ENCODE measurements at places on chromosomes 4 and X.

DNA sequence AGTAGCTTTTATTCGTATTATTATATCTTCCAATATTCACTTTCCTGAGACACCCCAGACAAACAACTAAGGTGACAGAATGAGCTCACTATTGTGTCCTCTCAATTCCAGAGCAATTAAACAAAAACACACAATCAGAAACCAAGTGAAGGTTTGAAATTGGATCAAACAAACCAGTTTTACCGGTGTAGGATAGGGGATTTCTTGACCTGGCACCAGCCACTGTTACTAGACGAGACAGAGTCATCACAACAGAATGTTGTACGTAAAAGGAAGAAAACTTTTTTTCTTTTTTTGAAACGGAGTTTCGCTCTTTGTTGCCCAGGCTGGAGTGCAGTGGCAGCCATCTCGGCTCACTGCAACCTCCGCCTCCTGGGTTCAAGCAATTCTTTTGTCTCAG, 43.7 kb downstream of the LDOC1 start:
- no peak for DNase-seq

- DNase-seq, result no peak
These were observed 404.4 kb downstream of the GASK1B start for GRCh38 chr4:157768419-157768818.

GRCh38 chr4:154047733-154048132, 258.9 kb upstream of the SFRP2 start:
- DNase-seq, result no peak

DNA sequence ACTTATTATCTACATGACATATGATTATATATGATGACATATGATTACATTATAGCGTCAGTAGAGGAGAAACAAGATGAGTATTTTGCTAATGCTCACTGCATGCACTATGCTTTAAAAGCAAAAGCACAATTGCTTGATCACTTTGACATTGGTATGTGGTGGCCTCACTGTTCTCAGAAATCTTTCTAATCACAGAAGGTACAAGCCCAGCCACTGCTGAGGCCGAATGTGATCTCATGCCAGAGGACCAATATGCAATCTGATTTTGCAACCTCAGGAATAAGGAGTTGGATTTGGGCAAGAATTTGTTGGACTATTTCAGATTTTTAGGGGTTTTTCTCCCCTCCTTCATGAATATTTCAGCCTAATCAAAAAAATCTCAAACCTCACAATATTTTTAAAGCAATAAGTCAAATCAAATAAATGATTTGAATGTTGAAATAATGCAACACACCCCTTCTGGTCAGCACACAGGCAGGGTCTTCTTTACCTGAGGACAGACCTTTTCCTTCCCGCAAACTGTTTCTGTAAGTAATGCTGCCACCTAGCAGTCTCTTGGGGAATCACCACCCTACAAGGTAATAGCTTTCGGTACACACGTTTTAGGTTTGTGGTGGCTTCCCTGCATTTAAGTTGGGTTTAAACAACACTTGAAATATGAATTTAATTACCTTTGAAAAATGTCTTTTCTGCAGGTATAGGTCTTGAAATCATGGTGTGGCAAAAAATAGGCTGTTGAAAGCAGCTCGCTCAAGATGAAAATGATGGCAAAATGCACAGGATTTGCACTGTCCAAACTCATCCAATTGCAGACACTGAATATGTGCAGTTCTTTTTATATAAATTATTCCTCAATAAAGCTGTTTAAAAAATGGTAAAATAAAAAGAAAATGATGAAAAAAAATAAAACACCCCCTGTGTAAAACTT, 4.8 kb upstream of the CXCL13 start:
- DNase-seq, result peak; percentile 51

- DNase-seq, result no peak
These were observed 171.4 kb downstream of the ARHGEF9 start for GRCh38 chrX:63613531-63614028.

DNA sequence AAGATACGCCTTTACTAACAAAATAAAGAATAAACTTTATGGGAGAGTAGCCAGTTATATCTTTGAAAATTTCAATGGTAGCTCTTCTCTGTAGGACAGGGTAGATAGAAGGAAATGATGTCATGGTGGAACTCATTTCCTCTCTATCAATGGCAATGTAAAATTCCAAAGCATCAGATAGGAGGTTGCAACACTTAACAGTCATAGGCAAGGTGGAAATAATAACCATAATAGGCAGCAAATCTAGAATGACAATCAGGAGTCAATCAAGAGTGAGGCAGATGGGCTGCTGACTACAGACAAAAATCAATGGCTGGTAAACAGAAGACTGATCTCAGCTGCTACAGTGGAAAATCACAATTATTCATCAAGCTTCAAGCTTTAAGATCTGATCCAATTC, 53.9 kb upstream of the TET2 start:
- no peak for DNase-seq
